ENCODE measurements at places on chromosomes 4 and X. TPM values are rescaled to one million over a fixed set of nuclear protein-coding genes. Genes with fewer than 3 reads are reported as not detected.

GRCh38 chrX:95071052-95071451 is 1397.0 kb downstream of the FAM133A start:
- no peak for DNase-seq

DNA sequence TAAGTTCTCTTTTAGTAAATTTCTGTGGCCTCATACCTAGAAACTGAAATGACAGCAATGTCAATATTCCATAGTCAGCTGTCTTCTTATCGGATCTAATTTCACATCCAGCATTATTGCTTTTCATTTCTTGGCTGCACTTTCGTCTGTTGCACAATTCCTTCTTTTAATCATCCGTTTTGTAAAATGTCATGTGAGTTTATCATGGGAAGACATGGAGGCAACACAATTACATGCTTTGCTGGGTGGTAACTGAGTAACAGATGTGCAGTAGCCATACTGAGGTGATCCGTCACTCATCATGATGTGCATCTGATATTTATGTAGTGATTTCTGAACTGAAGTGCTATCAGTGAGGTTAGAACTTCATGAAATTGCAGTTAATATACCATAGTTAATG is 68.3 kb upstream of the SLC7A11 start:
- no peak for DNase-seq

- DNase-seq: no peak
These were observed 54.5 kb downstream of the TSPAN5 start for GRCh38 chr4:98603683-98604521.

DNA sequence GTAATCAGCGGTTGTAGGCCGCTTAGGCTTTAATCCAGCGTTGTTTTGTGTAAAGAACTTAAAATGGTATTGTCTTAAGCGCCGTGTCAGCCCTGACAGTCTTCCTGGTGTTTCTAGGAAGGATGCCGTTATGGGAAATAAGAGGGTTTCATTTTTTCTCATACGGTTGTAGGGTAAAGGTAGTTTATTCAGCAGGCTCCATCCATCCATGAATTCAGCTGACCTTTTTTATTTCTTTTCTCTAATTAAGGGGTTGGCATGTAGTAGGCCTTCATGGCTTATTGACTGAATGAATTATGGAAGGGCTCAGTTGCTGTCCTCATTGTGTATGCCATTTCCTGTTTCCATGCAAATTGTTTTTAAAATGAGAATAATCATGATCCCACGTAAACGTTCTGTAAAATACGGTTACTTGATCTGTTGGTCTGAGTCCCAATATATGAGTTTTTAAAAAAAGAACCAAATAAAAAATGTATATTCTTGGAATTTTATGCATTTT is 693 bp downstream of the OCIAD1 start:
- DNase-seq: peak; percentile 18

DNA sequence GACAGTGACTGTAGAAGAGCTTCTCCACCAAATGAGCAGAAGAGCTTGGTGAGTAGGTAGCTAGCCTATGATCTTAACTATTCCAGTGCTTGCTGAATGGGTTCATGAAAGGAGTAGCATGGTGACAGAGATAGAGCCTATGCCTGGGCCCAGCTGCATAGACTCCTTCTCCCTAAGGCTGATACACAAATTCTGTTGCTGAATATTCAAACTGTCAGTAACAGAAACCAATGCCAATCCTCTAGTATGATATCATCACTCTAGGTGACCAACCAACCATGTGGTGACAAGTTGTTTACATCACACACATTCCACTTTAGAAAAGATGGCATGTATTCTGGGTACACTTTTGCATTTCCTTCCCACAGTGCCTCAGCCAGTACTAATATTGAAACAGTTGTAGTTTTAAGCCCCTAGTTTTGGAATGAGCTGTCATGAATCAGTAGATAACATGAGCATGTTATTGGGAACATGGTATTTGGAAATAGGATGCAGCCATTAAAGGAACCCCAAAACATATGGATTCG is 103.4 kb upstream of the GRXCR1 start:
- DNase-seq: no peak

DNA sequence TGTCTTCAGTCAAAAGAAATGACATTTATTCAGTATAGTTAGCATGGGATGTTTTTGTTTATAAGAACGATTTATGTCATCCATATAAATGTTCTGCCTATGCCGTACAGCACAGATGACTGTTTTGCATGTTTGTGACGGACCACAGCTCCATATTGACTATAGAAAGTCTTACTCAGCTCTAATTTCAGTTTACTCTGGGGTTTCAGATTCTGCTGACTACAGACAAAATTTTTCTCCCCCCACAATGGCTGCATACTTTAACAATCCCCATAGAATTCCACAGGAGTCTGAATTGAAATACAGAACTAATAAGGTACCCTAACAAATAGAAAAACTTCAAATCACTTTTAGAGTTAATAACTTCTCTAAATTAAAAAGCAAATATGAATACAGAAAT is 191.0 kb downstream of the SCFD2 start:
- DNase-seq: no peak

DNA sequence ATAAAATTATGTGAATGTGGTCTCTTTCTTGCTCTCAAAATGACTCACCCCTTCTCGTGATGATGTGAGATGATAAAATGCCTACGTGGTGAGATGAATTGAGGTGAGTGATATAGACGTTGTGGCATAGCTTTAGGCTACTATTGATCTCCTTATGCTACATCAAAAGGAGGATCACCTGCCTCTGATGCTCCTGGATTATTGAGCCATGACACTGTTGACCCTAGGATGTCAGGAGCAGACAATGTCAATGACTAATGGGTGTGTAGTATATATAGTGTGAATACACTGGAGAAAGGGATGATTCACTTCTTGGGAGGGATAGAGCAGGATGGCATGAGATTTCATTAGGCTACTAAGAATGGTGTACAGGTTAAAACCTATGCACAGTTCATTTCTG is 210.7 kb upstream of the PRPS2 start:
- DNase-seq: no peak

DNA sequence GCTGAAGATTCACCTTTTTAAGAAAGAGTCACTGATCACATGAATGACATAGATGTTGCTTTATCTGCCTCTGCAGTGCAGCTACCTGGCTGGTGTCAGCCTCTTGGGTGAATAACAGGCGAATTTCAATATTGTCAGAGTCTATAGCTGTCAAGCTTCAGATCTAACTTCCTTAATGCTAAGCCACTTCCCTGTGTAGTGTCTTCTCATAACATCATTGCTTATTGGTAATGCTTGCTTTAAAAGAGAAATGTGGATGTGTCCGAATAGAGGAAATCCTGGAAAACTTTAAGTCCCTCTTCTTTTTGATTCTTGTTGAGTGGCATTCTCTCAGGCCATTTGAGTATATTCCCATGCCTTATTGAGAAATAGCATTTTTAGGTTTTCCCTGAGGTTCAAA is 7.3 kb upstream of the IGFBP7 start:
- DNase-seq: no peak

The CFAP299 gene
- polyA plus RNA-seq: 0.45 TPM

The MAGEE1 gene
- polyA plus RNA-seq: 5.6 TPM

All from renal cortex interstitium (tissue), 15 donors.